ENCODE measurements at places on chromosomes 2 and 18.
A peak's percentile ranks its signal among the peaks of the same experiment; 100 is the strongest.

DNA sequence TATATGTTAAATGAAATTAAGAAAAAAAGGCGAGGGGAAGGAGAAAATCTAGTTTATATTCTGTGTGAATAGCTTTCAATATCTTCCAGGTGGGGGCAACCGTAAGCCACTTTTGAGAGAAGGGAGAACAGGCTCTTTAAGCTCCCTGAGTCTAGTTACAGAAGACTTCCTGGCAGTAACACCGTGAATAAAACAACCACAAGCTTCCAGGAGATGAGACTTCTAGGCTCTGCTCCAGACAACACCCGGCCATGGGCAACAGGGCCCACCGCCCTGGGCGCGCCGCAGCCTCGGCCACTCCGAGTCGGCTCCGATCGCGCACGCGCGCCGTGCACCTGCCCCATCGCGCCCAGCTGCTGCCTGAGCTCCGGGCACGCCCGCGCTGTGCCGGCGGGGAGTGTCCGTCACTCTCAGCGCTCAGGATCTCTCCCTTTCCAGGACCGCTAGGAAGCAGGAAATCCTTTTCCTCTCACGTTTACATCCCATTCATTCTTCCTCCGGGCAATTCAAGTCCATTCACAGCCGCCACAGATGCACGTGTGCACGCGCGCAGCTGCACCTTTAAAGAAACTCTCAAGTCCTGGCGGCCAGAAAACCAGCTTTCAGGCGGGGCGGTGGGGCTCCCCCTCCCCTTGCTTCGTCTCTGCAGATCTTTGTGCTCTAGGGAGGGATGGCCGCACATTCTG is 19.4 kb upstream of the PAX3 start:
- DNase-seq = no peak

DNA sequence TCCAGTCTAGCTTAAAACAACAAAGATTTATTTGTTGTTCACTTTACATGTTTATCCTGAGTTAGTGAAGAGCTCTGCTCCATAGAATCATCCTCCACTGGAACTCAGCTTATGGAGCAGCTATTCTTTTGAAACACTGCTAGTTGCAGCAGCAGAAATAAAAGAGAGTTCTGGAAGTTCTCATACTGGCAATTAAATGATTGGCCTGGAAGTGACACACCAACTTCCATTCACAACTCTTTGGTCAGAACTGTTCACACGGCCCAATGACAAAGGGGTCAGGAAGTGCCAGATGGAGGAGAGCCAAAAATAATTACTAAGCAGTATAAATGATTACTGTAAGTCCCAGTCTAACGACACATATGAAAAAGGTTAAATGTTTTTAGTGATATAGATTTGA is 39.1 kb downstream of the FBXO11 start:
- DNase-seq = no peak

DNA sequence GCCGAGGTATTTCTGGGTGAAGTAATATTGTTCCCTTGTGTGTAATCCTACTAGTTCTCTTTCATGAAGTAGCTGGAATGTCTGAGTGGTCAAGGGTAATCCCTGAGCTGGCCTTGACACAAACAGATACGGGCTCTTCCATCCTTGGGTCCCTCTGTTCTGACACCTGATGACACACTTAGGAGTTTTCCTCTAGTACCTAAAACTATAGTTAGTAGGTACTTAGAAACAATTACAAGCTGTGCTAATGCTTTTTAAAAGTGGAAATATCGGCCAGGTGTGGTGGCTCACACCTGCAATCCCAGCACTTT is 59.2 kb upstream of the IL1R1 start:
- no peak for DNase-seq

- DNase-seq = no peak
Measured at GRCh38 chr2:157761520-157761919, 114.6 kb downstream of the ACVR1 start.

- DNase-seq = no peak
Measured at GRCh38 chr2:227191367-227191766, 26.9 kb downstream of the COL4A3 start.

DNA sequence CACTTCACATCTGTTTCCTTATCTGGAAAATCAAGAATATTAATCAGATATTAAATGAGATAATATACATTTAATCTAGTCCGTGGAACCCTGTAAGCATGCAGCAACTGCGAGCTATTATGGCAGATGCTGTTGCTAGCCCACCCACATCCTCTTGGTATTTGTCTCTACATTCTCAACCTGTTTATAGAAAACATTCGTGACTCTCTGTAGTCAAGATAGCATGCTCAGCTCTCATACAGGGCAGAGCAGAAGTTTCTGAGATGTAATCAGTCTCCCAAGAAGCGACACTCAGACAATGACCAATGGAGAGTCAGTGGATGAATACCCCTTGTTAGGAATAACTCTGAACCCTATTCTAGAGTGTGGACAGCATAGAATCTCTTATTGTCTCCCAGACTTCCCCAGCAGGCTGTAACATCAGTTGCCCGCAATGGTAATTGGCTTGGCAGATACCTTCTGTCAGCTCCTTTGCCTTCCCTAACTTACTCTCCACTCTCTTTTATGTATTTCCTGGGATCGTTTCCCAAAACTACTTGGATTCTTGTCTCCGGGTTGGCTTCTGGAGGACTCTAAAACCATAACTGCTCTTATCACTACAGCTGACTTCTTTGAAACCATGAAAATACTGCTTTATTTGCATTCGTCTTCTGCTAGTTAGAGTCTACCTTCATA is 400.7 kb upstream of the TNP1 start:
- DNase-seq = no peak

- DNase-seq = no peak
Measured at GRCh38 chr18:13594551-13594950, 131.8 kb downstream of the FAM210A start.

- DNase-seq = no peak
Measured at GRCh38 chr18:24543086-24543794, 82.8 kb downstream of the HRH4 start.

DNA sequence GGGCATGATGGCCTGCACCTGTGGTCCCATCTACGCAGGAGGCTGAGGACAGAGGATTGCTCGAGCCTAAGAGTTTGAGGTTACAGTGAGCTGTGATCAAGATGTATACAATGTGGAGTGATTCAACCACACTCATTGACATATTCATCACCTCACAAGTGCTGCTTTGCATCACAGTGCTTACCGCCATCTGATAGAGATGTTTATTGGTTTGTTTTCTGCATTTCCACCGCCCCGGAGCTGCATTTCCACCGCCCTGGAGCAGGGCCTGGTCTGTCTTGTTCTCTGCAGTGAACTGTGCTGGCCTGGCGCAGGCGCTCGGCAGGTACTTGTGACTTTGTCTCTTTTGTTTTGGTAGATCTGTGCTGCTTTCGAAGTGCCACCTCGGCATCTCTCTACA is 96.0 kb downstream of the SMAD7 start:
- DNase-seq = no peak

GRCh38 chr2:62185475-62186155 is 10.3 kb upstream of the B3GNT2 start:
- DNase-seq = no peak

DNA sequence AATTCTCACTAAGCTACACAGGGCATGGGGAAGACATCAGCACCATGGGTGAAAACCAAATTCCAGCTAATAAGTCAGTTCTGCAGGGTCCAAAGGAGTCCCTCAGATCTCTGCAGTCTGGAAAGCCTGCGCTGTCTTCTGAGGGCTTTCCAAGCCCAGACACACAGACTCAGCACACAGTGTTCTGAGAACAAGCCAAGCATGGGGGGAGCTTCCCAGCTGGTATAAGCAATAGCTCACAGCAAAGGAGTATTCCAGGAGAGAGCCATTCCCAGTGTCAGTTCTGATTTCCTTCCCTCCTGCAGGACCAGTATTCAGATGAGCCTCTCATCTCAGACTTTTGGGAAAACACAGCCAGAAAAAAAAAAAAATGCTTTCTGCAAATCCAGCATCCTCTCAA is 370.8 kb downstream of the TNS1 start:
- no peak for DNase-seq

- no peak for DNase-seq
Measured at GRCh38 chr2:216294305-216294704, 78.0 kb downstream of the MARCHF4 start.

DNA sequence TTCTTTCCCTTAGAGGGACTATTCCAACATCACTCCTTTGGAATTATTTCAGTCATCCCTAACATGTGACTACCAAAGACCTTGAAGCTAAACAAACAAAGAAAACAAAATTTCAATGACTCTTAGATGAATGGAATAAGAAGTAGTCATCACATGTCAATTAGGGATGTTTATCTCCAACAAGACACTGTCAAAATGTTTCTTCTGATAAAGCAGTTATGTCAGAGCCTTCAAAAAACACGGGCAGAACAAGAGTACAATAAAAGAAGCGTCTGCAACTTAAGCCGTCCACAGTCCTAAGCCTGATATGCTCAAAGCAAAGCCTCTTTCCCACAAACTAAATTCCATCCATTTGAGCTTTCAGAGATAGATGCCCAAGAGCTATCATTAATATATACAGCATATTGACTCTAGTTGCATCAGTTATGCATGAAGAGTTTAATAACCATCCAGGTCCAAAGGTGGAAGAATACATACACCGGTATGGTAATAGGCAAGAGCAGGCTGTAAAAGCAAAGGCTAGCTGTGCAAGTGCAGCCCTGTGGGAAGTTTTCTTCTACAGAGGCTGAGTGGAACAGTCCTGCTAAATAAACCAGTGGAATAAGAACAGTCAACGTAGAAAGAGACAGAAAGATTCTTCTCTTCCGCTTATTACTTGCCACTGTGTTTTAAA is 98.1 kb downstream of the ICA1L start:
- no peak for DNase-seq

- DNase-seq = no peak
Measured at GRCh38 chr18:2777241-2777640, 69.6 kb upstream of the EMILIN2 start.

- DNase-seq = peak; percentile 54
Measured at GRCh38 chr2:218876562-218877219, 4.0 kb upstream of the WNT10A start.

GRCh38 chr2:109670556-109671411 is 56.6 kb downstream of the SOWAHC start:
- DNase-seq = no peak

DNA sequence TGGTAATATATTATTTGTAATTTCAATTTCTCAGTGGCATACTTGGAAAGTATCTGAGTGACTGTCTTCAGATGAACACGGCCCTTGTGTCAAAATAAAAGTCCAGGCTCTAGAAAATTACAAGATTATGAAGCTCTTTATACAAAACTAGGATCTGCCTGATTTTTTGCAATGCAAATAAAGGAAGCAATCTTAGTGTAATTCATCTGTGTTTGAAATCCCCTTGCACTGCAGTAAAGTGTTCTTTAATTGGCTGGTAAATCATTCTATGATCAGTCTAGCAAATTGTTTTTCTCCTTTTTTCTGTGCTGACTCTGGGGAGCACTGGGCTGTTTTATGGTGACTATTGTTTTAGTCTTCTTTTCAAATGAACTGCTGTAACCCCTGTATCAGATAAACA is 1039.0 kb downstream of the SOCS6 start:
- no peak for DNase-seq

- no peak for DNase-seq
Measured at GRCh38 chr2:135798275-135798705, 38.7 kb downstream of the LCT start.

DNA sequence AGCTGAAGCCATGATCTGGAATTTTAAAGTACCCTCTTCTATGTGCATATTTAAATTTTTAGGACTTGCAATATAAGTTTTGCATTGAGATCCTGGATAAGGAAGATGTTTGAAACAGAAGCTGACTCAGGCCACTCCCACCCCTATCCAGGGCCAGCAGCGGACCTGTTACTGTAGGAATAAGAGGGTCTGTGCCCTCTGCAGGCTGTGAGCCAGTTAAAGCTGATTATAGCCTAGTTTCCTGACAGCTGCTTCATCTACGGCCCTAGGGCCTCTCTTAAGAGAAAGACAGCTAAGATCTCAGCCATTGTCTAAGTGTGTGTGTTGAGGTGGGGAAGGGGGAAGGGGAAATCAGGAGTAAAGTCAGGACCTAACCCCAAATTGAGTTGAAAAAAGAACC is 234.0 kb downstream of the HAUS1 start:
- no peak for DNase-seq

DNA sequence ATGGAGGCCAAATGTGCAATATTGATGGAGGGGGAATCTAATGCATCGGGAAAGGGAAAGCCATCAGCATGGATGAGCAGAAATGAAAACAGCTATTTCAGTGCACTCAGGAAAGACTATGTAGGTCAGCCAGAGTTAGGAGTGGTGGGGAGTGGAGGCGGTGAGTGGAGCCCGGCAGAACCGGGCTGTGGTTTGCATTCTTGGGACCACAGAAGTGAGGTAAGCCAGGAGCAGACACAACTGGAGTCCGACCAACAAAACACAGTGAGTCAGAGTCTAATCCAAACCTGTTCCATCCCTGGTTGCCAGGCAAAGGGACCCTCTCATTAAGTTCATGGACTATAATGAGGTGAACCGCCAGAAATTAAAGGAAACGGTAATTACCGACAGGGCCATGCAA is 61.1 kb upstream of the RAB12 start:
- no peak for DNase-seq

GRCh38 chr18:58110398-58110797 is 66.4 kb downstream of the NEDD4L start:
- no peak for DNase-seq

GRCh38 chr2:227627769-227628168 is 10.5 kb downstream of the SCYGR4 start:
- DNase-seq = no peak

DNA sequence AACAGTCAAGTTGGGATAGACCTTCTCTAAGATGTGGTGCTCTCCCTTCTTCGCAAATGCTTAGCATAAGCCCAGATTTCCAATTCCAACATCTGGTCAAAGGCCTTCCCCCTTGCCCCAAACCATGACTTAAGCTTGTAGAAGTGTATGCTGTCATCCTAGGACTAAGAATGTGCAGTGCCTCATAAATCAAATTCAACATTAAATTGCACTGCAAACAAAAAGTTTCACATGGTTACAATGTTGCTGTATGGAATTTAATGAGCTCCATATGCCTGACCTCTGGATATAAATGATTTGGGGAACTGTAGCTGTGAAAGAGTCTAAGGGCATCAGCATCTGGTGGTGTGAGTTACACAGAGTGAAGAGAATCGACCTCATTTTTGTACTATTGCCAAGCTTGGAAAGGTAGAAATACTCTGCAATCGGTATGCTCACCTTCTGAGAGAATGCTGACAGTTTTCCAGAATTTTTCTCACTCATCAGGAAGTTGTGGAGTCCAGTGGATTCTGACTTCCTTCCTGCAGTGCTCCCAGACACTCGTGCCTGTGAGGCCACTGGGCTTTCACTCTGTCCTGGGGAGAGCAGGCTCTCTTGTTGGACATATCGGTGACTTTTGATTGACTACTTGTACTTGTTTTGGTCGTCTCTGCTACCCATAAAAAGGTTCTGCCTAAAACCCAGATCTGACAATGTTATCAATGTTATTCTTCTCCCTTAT is 40.6 kb downstream of the FASTKD2 start:
- DNase-seq = no peak

DNA sequence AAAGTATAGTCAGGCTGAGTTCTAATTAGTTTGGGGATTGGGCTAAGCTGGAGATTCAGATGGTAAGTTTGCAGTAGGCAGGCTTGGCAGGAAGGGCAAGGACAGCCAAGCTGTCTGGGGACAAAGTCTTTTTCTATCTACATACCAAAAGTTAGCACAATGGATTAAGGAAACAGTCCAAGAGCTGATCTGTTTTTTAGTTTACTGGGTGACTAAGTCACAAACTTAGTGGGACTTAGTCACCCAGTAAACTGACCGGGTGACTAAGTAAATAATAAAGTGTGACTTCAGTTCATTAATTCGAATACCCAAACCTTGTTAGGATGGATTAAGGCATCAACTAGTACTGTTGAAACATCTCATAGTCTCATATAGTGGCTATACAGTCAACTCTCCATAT is 1386.0 kb upstream of the CELF4 start:
- DNase-seq = no peak

- DNase-seq = no peak
Measured at GRCh38 chr2:72325592-72326422, 178.1 kb upstream of the CYP26B1 start.

Measured in stimulated activated CD8-positive, alpha-beta memory T cell treated with anti-CD3 and anti-CD28 coated beads, Interleukin-7, amount 100 ng/mL, for 24 hours (primary cell).